NCI-H1092 (cell line): ENCODE measurements at places on chromosomes 11 and 22.
A peak's percentile ranks its signal among the peaks of the same experiment; 100 is the strongest.

GRCh38 chr11:85114786-85115185, 512.4 kb downstream of the DLG2 start:
- DNase-seq = no peak

DNA sequence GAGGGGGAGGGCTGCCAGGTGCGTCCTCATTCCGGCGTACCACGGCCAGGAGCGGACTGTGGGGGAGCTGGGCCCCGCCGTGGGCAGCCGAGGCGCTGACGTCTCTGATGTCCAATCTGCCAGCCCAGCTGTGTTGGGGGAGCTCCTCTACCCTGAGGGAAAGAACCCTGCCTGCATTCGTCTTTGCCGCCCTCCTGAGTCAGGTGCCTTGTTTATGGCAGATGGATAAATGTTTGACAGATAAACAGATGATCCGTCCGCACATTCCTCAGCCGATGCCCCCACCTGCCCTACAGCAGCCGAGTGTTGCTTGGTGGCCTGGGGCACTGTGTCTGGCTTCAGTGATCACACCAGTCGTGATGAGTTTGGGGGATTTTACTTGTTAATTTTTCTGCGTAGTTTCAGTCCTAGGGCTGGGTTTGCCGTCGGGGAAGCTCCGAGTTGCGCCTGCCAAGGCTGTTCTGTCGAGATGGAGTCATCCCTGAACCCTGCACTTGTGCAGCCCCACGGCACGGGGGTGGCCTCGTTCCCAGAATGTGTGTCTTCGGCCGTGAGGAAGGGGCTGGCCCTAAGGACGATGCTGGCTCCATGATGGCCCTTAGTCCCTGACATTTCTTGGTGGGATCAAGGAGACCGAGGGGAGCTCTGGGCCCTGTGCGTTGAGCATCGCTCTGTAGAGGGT, 1083.9 kb downstream of the BRD1 start:
- no peak for DNase-seq

- peak; percentile 42 for DNase-seq
Observed at GRCh38 chr11:22192642-22193347, at the start of gene ANO5. TSS of gene ANO5 (plus strand) at chr11:22193085. CDS start at chr11:22193493, 408 bp downstream.

DNA sequence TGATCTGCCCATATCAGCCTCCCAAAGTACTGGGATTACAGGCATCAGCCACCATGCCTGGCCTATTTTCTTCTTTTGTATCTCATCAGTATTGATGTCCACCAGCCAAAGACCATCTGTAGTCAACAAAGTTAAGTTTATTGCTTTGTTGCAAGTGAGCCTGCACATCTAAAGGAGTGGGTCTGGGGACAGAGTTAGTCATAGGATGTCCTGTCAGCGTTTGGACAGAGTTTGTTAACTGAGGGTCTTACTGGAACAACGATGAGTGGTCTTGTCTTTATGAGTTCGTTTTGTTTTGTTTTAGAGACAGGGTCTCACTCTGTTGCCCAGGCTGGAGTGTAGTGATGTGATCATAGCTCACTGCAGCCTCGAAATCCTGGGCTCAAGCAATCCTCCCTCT, 40.6 kb upstream of the SEPTIN5 start:
- DNase-seq = no peak

DNA sequence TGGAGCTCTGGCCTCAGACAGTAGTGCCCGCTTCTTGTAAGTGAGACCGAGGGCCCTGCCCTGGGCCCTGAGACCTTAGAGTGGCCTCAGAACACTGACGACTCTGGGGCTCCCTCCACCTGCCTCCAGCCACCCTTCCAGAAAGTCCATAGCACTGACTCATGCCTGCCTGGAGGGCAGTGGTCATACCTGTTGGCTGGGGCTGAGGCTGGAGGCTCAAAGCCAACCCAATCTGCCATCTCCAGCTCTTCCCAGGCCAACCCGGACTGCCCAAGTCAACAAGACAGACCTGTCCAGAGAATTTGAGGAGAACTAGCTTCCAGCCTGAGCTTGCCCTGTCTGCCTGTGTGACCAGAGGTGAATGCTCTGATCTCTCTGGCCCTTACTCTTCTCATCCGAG, 66.9 kb upstream of the TTLL12 start:
- DNase-seq = no peak

DNA sequence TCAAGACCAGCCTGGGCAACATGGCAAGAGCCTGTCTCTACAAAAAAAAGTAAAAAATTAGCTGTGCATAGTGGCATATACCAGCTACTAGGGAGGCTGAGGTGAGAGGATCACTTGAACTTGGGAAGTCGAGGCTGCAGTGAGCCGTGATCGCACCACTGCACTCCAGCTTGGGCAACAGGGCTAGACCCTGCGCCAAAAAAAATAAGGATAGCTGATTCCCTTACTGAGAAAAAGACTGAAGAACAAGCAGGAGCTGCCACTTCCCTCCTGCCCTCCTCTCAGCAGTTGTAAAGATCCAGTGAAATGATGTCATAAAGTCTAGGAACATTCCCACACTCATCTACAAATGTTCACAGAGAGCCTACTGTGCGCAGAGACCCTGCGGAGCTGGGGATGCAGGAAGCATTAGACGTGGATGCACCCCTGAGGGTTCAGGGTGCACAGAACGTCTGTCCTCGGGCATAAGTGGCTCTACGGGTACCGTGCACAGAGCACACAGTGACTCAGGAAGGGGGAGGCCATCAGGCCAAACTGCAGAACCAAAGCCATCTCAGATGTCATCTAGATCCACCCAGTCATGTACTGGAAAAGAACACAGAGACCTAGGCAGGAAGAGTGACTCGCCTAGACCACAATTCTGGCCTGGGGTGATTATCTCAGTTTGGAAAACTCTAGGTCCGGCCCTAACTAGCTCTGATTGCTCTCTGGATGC, 11.7 kb downstream of the SEC14L2 start:
- no peak for DNase-seq

- no peak for DNase-seq
Observed at GRCh38 chr11:73888244-73888643, 11.4 kb downstream of the PAAF1 start.

GRCh38 chr11:87597725-87598124, 560.0 kb downstream of the TMEM135 start:
- DNase-seq = no peak

DNA sequence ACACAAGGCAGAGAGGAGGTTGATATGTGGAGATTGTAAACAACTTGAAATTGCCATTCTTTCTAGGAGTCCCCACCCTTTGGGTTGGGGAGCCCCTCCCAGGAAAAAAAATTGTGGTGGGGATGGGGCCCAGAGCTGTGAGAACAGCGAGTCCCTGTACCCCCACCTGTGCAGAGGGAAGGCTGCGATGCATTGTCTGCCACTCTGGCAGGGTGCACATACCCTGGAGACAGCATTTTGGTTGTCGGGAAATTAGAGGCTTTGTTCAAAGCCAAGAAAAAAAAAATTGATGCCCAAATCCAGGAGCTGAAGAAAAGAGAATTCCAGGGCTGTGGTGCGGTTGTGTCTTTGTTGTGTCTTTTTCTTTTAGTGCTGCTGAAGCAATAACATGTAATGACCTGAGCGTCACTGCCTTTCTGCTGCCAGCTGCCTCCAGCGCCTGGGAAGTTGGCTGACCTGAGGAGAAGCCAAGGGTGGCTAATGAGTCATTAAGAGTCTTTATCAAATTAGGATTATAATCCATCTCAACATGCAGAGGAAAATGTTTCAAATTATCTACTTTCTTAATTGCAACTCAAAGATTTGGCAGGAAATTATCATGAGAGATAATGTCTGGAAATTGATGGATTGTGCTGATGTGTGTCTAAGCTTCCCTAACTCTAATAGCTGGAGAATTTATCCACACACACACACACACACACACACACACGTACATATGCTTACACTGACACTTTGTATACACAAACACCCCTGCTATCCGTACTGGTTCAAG, 8.0 kb upstream of the PKNOX2 start:
- DNase-seq = no peak

DNA sequence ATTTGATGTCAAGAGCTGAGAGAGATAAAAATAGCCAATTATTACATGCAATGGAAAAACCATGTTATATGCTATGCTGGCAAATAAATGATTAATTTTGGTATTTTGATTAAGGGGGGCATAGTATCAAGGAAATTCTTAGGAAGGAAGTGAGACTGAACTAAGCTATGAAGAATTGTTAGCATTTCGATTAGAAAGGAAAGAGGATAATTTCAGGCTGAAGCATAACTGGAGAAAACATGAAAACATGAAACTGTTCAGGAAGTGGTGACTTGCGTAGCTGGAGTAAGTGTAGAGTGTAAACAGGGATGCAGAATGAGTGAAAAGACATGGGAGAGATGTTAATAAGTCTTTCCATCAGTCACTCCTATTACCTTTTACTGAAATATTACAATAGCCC, 6.4 kb downstream of the ACRV1 start:
- no peak for DNase-seq

DNA sequence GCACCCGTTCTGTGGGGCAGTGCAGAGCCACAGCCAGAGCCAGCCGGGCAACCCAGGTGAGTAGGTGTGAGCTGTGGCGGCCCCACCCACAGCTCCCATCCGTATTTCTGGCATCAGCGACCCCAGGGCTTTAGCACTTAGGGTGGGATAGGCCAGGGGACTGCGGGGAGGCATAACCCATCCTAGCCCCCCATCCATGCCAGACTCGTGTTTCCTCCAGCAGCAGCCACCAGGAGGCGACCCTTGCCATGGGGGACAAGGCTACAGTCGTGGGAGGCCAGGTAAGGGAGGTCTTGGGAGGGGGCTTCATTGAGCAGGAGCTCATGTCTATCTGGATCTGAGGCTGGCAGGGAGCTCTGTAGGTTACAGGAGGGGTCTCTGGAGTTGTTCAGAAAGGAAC, 873 bp downstream of the OTOG start:
- no peak for DNase-seq

DNA sequence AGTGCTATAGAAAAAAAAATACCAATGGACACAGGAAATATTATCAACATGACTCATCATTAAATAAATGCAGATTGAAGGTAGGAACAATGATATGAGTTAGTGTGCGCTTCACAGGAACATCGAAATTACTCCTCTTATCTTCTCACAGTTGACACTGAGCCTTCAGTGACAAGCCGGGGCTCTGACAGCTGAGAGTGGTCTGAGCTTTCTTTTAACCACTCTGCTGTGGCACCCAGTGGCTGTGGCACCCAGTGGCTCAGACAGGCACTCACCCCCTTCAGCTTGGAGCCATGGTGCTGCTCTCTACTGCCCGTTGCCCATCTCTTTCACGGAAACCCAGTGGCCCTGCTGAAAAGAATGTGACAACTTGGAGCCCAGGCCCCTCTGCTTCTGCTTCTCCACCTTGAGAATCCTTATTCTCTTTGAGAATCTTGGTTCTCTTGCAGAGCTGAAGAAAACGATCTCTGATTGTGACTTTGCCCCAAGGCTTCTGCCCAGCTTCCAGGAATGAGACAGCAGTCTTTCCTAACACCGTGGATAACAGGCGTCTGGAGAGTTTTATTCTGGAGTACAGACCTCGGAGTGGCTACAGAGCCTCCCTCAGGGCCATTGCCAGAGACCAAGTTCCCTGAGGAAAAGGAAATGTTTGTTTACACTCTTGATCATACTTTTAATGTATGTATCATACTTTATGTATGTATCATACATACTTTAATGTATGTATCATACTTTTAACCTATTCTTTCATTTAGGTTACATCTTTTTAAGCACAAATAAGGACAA, 37.1 kb upstream of the OR8B8 start:
- no peak for DNase-seq

DNA sequence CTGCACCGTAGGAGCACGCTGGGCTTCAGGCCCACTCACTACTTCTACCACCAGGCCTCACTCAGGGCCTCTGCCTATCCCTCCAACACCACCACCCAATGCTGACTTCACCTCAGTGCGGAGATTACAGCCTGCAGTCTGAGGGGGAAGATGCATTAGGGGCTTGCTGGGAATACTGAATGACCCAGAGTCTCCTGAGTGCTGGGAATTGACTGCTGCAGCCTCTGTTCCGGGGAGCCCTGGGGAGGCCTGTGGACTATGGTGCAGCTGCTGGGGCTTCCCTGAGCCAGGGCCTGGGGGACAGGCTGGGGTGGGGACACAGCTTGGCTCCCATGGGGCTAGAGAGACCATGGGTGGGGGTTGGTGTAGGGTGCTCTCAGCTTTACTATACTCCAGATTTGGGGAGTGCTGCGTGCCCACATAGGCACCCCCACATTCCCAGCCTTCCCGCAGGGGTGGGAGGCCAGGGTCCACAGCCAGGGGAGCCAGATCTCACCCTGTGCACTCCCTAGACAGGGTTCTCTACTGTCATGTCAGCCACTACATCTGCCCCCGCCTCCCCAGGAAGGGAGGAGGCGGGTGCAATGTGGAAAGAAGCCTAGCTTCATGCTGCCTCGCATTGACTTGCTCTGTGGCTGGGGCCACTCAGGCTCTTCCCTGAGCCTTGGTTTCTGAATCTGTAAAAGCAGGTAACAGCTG, 44.4 kb downstream of the GDPD5 start:
- no peak for DNase-seq

GRCh38 chr11:76551400-76551799, 106.6 kb downstream of the EMSY start:
- no peak for DNase-seq

- no peak for DNase-seq
Observed at GRCh38 chr11:81725701-81726100, 1008.0 kb downstream of the FAM181B start.
